Activated CD8-positive, alpha-beta memory T cell treated with anti-CD3 and anti-CD28 coated beads for 1 hour (primary cell): ENCODE measurements at places on chromosomes 12 and 14.

GRCh38 chr14:90056826-90057225 is 5.0 kb upstream of the KCNK13 start:
- DNase-seq = no peak

DNA sequence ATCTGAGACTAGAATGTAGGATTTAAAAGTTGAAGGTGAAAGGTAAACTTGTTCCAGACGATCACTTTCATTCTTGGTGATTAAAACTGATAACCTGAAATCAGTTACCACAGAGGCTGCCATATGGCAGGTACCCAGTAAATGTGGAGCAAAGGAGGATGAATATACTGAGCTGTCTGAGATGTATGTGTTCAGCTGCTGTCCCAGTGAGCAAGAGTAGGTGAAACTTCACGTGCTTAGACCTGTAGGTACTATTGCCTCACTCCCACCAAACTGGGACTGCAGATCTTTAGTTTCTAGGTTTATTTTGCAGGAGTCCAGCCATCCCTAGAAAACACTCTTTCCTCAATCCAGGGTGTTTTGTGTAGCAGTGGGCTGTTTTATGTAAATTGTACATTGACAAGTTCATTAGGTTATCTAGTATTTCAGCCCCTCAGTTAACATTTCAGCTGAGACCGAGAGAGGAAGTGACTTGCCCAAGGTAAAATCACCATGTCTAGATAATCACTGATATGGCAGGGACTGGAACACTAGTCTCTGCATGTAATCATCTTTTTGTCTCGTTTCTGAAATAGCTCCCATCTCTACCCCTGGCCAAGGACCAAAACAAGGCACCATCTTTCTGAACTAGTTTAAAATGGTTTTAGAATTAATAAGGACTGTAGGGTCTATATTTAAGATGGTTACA is 62.7 kb downstream of the ATG14 start:
- DNase-seq = no peak

GRCh38 chr12:22116376-22116775 is 70.4 kb downstream of the CMAS start:
- DNase-seq = no peak

GRCh38 chr14:69324341-69324931 is 64.5 kb downstream of the GALNT16 start:
- DNase-seq = no peak

GRCh38 chr12:96404696-96405095 is 4.5 kb upstream of the CDK17 start:
- no peak for DNase-seq

GRCh38 chr14:74898694-74899093 is 17.0 kb downstream of the DLST start:
- no peak for DNase-seq

- no peak for DNase-seq
Measured at GRCh38 chr12:2160043-2160442, 107.3 kb downstream of the CACNA1C start.

DNA sequence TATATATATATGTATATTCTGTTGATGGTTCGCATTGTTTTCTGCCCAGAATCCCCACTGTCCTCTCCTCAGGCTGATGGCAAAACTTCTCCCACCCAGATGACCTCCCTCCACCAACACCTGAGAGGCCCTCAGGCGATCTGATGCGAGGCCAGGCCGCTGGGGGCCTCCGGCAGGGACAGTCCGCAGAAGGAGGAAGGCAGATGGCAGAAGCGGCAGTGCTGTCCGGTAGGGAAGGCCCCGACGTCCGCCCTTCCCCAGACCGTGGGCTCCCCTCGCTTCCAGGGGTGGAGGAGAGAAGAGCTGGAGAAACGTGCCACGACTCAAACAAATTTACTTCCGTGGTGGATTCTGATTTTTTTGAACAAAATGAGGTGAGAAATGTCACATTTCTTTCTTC is 178.3 kb upstream of the RGS6 start:
- DNase-seq = no peak

- no peak for DNase-seq
Measured at GRCh38 chr12:93323625-93324329, 53.9 kb upstream of the NUDT4 start.

DNA sequence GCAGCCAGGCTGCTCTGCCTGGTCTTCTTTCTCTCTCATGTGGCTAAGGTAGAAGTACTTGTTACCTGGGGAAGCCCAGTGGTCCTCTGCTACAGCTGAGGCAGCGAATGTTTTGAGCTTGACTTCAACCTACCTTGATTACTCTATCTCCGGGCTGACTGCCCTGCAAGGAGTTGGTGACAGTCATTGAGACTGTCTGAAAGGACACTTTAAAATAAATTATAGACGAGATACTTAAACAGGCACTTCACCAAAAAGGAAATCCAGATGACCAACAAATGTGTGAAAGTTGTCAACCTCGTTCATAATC is 474 bp upstream of the CIT start:
- no peak for DNase-seq

GRCh38 chr12:81070846-81071245 is 7.0 kb upstream of the ACSS3 start:
- no peak for DNase-seq

- DNase-seq = no peak
Measured at GRCh38 chr14:24072436-24072835, 1.1 kb downstream of the CPNE6 start.

- no peak for DNase-seq
Measured at GRCh38 chr14:36870776-36871175, 209.1 kb downstream of the PAX9 start.

DNA sequence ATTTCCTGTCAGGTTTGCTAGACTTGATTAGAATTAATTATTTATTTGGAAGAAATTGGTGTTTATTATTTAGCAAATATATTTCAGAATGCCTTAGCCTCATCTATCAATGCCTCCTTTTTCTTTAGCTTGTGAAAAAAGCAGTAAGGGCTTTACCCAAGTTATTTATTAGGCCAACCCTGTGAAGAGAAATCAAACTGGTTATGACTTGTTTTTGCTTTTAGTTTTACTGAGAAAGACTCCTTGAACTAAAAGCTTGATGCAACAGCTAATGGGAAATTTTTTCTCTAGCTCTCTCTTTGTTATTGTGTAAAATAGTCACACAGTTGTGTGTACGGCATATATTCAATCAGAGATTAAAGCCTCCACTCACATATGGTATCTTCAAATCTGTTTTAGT is 306.8 kb downstream of the DIO2 start:
- no peak for DNase-seq

- DNase-seq = no peak
Measured at GRCh38 chr14:23018107-23018506, 8.2 kb upstream of the C14orf93 start.

GRCh38 chr12:124963211-124963610 is 25.7 kb downstream of the DHX37 start:
- DNase-seq = no peak
